Heart left ventricle (tissue), 16 donors: ENCODE measurements at places on chromosomes 7 and 10. TPM values are rescaled to one million over a fixed set of nuclear protein-coding genes. Genes with fewer than 3 reads are reported as not detected.
A peak's percentile ranks its signal among the peaks of the same experiment; 100 is the strongest.

SLC29A3 gene
- 1.8 TPM for total RNA-seq

LIPK gene
- total RNA-seq = not detected

- no peaks in the 10 kb centered on the region for H3K36me3 ChIP-seq
- H3K4me1 ChIP-seq = no peaks in the 10 kb centered on the region
- H3K27me3 ChIP-seq = no peaks in the 10 kb centered on the region
- no peak overlapping the region for H3K4me3 ChIP-seq
- H3K27ac ChIP-seq = peak overlapping the region; percentile 81
Observed at GRCh38 chr10:29535012-29535777, 99.6 kb downstream of the SVIL start.

ADAM22 gene
- total RNA-seq = 1.5 TPM

CLDN15 gene
- 1.8 TPM for total RNA-seq

- DNase-seq = no peak
- no peaks in the 10 kb centered on the region for H3K27me3 ChIP-seq
Observed at GRCh38 chr7:132162556-132163144, 413.6 kb downstream of the PLXNA4 start.

MUC3A gene
- 1.4 TPM for total RNA-seq

UCMA gene
- not detected for total RNA-seq

DNA sequence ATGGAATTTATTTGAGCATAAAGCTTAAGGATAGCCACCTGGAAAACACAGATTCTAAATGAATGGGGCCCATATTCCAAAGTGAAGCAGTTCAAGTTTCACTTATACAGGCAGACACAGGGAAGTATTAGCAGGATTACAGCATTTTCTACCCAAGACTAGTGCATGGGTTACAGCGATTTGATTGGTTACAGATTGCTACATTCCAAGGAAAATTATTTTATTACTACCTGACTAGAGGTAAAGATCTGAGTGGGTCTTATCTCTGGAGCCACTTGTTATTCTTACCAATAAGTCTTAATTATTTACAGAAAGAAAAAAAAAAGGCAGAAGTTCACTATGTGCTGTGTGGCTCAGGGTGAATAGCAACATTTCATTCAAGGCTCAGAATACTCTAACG, 87.4 kb upstream of the ITGB1 start:
- no peaks in the 10 kb centered on the region for H3K27me3 ChIP-seq
- no peak for DNase-seq
- H3K27ac ChIP-seq = no peak overlapping the region
- H3K4me3 ChIP-seq = no peak overlapping the region
- H3K4me1 ChIP-seq = no peaks in the 10 kb centered on the region
- no peaks in the 10 kb centered on the region for H3K36me3 ChIP-seq

DNA sequence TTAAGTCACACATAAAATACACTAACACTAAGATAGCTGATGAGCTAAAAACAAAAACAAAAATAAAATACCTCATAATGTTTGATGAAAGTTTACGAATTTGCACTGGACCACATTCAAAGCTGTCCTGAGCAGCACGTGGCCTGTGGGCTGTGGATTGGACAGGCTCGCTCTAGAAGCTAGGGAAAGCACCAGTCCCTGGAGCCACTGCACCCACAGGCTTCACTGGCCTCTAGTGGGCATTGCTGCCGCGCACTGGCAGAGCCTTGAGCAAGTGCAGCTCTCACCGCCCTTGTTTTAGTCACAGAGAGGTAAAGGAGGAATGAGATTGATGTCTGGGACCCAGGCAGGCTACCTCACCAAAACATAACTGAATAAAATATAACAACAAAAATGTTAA, 67.6 kb downstream of the PAX2 start:
- no peaks in the 10 kb centered on the region for H3K4me1 ChIP-seq
- no peak overlapping the region for H3K4me3 ChIP-seq

- no peak for DNase-seq
- no peak overlapping the region for H3K27ac ChIP-seq
- H3K4me1 ChIP-seq = no peaks in the 10 kb centered on the region
- H3K27me3 ChIP-seq = no peaks in the 10 kb centered on the region
- H3K4me3 ChIP-seq = no peak overlapping the region
- H3K36me3 ChIP-seq = no peaks in the 10 kb centered on the region
Observed at GRCh38 chr7:111588065-111588433, 25.8 kb upstream of the IMMP2L start.

CHRM2 gene
- total RNA-seq = 82.4 TPM

DNA sequence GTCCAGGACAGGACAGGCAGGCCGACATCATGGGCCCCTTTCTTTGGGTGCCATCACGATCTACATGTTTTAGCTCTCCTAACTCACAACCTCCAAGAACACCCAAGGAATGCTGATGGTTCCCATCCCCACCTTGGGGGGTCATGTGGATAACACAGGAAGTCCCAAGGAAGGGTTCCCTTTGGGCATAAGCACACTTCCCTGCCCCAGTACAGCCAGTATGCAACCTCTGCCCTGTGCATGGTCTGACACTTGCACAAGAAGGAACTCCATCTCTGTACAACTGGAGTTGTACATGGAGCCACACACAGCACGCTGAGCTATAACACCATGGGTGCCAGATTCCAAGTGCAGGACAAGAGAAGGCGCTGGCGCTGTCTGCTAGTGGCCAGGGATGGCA, 11.0 kb downstream of the MAT1A start:
- H3K4me3 ChIP-seq = no peak overlapping the region
- no peaks in the 10 kb centered on the region for H3K36me3 ChIP-seq
- H3K4me1 ChIP-seq = no peaks in the 10 kb centered on the region
- no peak overlapping the region for H3K27ac ChIP-seq
- no peaks in the 10 kb centered on the region for H3K27me3 ChIP-seq

TUBB8 gene
- total RNA-seq = not detected

HECW1 gene
- not detected for total RNA-seq

GRCh38 chr7:79923953-79924352, 210.7 kb upstream of the GNAI1 start:
- H3K4me1 ChIP-seq = no peaks in the 10 kb centered on the region
- H3K36me3 ChIP-seq = no peaks in the 10 kb centered on the region

DNA sequence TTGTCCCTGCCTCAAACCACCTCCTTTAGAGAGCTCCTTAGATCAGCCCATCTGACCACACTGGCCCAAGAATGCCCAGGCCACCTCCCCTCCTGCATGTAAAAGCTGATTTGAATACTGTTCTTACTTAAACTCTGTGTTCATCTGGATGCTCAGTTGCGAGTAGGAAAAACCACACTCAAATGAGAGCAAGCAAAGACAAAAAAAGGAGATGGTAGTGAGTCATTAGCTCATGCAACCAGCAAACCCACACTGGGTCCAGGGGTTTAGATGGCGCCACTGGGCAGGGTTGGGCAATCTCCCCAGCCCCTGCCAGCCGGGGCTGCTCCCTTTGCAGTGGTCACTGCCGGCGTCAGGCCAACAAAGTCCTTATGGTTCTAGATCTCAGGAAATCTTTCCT, 32.7 kb downstream of the TSPAN15 start:
- no peaks in the 10 kb centered on the region for H3K27me3 ChIP-seq
- no peak overlapping the region for H3K27ac ChIP-seq
- H3K36me3 ChIP-seq = no peaks in the 10 kb centered on the region
- H3K4me1 ChIP-seq = peaks cover 57% of the 10 kb centered on the region
- no peak overlapping the region for H3K4me3 ChIP-seq

DNA sequence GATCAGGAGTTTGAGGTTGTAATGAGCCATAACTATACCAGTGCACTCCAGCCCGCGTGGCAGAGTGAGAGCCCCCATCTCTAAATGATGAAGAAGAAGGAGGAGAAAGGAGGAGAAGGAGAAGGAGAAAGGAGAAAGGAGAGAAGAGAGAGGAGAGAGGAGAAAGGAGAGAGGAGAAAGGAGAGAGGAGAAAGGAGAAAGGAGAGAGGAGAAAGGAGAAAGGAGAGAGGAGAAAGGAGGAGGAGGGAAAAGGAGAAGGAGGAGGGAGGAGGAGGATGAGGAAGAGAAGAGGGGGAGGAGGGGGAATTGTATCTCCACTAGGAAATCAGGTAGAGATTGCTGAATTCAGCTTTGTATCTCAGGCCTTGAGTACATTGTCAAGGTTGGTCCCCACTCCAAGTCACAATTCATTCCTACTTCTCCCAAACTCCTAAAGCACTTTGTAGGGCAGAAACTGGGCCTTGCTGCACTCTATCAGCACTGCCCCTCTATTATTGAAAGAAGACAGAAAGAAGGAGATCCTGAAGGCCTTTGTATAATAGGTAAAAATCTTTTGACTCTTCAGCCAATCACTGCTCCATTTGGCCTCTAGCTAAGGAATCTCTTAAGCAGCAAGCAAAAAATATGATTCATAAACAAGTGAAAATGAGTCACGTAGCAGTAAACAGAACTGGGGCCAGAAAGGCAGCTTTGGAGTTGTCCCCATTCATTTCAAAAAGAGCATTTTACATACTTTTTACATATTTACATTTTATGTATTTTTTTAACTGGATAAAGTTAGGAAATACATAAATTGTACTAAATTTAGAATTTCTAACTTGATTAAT, 178.0 kb downstream of the IMMP2L start:
- no peaks in the 10 kb centered on the region for H3K4me1 ChIP-seq
- no peak for DNase-seq
- H3K27ac ChIP-seq = no peak overlapping the region
- H3K27me3 ChIP-seq = no peaks in the 10 kb centered on the region
- H3K36me3 ChIP-seq = no peaks in the 10 kb centered on the region

DNA sequence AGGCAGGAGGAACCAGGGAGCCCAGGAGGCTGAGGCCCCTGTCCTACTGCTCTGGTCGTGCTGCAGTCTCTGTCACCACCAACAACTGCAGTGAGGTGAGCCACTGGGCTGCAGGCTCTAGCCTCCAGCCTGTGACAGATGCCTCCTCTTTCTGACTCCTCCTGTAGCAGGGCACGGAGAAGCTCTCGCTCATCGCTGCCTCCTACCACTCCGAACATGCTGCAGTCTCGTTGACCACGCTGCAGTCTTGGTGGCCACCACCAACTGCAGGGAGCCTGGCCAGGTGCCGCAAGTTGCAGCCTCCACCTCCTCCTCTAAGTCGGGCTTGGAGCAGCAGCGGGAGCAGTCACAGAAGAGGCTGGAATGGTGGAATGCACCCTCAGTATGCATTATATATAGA, 22.1 kb upstream of the VOPP1 start:
- no peaks in the 10 kb centered on the region for H3K27me3 ChIP-seq
- DNase-seq = no peak
- no peaks in the 10 kb centered on the region for H3K36me3 ChIP-seq
- H3K27ac ChIP-seq = no peak overlapping the region

DNA sequence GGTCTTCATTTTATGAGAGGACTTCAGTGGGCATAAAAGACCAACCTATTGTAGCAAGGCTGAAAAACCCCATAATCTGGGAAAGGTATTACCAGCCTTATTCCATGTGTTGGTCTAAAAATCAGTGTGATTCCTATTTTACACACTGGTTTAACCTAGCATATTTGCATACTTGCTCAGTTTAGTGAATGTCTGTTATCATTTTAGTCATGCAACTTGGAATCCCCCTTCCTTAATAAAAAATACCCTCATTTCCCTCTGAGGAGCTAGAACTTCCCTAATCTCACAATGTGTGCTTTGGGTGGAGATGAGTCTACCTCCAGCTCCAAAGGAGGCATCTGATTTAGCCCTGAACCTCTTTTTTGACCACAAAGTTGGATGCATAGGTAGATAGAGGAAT, 312.8 kb upstream of the SORCS1 start:
- no peaks in the 10 kb centered on the region for H3K27me3 ChIP-seq
- no peak overlapping the region for H3K4me3 ChIP-seq
- no peak for DNase-seq
- no peaks in the 10 kb centered on the region for H3K4me1 ChIP-seq
- H3K36me3 ChIP-seq = no peaks in the 10 kb centered on the region

SFTPD gene
- total RNA-seq = 1.1 TPM

DNA sequence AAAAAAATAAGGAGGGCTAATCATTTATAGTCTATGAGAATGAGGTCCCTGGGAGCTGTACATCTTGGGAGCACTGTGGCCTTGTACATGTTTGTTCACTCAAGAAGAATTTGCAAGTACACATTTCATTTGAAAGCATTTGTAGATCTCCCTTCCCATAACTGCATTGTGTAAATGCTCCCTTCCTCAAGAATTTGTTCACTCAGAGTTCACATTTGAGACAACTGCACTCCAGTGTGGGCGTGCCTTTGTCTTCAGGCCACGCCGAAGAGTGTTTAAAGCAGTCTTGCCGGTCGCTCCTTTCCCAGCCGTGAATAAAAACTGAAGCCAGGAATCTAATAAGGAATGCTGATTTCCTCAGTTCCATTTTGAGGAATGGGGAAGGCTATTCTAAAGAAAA, 291.1 kb upstream of the LYZL1 start:
- no peak for DNase-seq
- no peaks in the 10 kb centered on the region for H3K4me1 ChIP-seq
- no peaks in the 10 kb centered on the region for H3K27me3 ChIP-seq
- no peaks in the 10 kb centered on the region for H3K36me3 ChIP-seq
- no peak overlapping the region for H3K27ac ChIP-seq

DNA sequence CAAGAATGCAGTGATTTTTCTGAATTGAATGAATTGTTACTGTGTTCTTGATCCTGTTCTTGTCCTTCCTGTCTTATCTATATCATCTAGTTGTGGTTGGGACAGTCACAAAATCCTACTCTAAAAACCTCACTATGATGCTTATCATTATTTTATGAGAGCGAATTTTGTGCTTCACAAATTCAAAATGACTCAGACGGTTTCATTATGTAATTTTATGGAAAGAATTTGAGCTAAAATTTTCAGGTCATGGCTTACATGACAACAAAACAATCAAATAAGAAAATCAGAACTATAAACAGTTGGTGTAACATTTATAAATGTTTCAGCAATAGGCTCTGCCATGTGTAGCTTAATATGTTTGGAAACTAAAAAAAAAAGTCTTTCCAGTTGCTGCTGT, 6.9 kb downstream of the PRKAR2B start:
- no peaks in the 10 kb centered on the region for H3K27me3 ChIP-seq
- H3K4me3 ChIP-seq = no peak overlapping the region

SHTN1 gene
- 3.4 TPM for total RNA-seq

IFIT1B gene
- not detected for total RNA-seq

IFIT2 gene
- total RNA-seq = 3.6 TPM

DNA sequence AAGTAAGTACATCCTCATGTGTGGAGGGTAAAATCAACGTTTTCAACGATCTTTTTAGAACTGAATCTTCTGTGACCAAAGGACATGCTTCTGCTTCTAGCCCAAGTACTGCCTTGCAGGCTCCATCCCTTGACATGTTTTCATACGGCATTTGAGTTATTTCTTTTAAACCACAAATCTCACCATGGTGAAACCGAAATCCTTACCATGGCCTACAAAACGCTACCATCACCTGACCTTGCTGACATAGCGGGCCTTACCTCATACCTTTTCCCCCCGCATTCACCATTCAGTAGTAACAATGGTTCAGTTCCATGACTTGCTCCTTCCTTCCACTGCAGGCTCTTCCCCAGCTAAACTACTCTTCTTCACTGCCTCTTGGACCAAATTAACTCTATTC, 3.5 kb downstream of the RNF216 start:
- no peak overlapping the region for H3K27ac ChIP-seq
- no peak for DNase-seq
- no peak overlapping the region for H3K4me3 ChIP-seq

PALD1 gene
- total RNA-seq = 4.2 TPM

GPR15LG gene
- not detected for total RNA-seq

POLR3A gene
- total RNA-seq = 7.9 TPM

GRCh38 chr10:95837783-95838182, 70.0 kb upstream of the CC2D2B start:
- peaks cover 11% of the 10 kb centered on the region for H3K4me1 ChIP-seq
- no peaks in the 10 kb centered on the region for H3K36me3 ChIP-seq
- H3K27ac ChIP-seq = no peak overlapping the region
